ENCODE measurements at places on chromosomes 11 and 22.

DNA sequence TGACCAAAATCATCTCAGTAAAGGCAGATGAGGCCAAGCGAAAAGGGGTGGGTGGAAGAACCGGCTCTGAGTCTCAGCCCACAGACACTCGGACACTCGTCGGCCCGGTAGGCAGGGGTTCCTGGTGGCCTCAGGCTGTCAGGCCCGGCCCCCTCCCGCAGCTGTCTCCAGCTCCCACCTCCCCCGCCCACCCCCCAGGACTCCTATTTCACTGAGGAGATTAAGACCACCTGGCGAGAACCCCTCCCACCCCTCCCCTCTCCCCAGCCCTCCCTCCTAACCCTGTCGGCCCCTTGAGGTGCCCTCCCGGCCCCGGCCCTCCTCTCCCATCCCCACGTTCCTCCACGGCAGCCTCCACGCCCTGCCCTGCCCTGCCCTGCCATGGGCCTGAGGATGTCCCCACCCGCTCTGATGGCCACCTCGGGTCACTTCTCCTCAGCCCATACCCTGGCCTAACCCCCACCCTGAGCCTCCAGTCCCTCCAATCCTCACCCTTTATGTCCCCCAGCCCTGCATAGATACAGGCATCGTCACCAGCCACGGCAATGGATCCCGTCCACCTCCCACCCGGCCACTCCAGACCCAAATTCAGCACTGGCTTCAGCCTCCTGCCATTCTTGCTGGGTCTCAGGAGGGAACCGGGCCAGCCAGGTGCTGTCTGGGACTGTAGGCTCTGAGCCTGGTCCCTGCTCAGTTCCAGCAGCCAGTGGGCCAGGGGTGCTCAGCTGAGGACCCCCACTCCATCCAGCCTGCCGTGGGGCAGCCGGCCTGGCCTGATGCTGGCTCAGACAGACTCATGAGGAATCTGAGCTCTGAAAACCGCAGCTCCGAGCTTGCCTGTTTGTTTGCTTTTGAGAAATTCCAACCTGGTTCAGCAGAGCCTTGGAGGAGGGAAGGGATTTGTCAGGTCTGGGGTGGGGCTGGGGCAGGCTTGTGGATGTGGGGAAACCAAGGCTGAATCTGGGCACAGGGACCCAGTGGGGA, 9.8 kb upstream of the TBX1 start:
- no peak for DNase-seq

- DNase-seq = no peak
Observed at GRCh38 chr11:132631989-132632388, 900.3 kb downstream of the OPCML start.

- no peak for DNase-seq
Observed at GRCh38 chr11:92844197-92844596, 125.3 kb upstream of the MTNR1B start.

DNA sequence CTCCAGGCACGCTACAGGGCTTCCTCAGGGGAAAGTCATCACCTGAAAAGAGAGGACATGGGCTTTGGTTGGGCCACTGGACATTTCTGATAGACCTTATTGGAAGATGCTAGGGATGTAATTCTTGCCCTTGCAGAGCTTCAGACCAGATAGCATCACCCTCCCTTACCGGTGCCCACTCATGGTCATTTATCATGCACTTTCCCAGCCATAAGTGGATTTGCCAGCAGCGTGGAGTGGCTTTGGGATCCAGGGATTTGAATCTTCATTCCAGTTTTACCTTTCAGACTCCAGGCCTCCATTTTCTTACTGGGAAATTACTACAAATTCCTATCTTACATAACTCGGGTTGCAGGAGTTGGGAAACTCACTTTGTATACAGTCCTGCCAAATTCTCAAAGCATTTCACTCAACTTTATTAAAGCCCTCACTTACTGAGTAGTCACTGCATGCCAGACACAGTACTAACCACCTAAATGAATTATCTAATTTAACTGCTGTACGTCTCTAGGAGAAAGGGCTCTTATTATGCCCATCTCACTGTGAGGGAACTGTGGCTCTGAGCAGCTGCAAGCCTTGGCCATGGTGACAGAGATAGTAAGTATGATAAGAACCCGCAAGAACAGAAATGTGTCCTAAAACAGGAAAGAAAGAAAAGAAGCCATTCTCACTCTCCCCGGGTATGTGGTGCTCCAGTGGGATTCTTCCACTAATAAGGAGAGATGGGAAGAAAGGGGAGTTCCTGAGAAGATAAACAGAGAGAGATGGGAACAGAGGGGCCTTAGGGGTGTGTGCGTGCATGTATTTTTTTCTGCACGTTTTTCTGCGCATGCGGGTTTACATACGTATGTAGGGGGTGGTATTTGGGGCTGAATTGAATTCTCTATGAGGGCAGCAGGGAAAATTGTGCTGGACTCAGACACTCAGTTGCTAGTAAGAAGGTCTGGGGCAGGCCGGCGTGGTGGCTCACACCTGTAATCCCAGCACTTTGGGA, 9.7 kb downstream of the CHRM1 start:
- no peak for DNase-seq

Data from HuH-7 (cell line).